ENCODE measurements at places on chromosomes 6 and 20.

DNA sequence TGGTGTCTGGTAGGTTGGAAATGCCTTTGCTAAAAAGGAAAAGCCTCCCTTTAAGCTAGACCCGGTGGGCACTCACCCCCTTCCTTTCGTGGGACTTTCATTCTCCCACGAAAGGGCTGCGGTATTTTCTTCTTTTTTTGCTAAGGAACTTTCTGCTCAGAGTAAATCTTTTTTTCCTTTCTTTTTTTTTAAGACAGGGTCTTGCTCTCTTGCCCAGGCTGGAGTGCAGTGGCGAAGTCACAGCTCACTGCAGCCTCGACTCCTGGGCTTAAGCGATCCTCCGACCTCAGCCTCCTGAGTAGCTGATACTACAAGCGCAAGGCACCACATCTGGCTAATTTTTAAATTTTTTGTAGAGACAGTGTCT is 4.0 kb downstream of the TP53TG5 start:
- no peak for DNase-seq

GRCh38 chr6:114288701-114289495 is 53.9 kb downstream of the HS3ST5 start:
- DNase-seq = no peak

- no peak for DNase-seq
These were observed 28.2 kb upstream of the CNKSR3 start for GRCh38 chr6:154538640-154539191.

GRCh38 chr6:125791151-125791819 is 525 bp downstream of the NCOA7 start:
- DNase-seq = peak; percentile 66

GRCh38 chr6:143361536-143362191 is 88.8 kb downstream of the ADAT2 start:
- no peak for DNase-seq

Data from Panc1 (cell line).